NB4 (cell line): ENCODE measurements at places on chromosomes 3 and 15.

- peak; percentile 42 for DNase-seq
Observed at GRCh38 chr3:141049681-141050080, 1.5 kb upstream of the SPSB4 start.

DNA sequence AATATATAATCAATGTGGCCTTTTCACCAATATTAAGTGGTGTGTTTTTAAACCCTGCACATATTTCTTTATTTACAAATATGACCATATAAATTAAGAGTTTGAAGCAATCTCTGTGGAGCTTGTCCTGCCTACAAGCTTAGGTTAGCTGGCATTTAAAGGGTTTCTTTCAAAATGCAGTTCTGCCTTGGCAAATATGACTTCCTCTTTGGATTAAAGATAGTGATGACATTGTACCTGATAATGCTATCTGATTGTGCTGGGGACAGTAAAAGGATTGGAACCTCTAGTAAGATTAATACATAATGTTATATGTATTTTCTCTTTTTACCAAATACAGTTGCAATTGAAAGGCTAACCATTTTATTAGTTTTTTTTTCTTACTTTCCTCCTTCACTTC lies 249.1 kb downstream of the OTOL1 start:
- no peak for DNase-seq

DNA sequence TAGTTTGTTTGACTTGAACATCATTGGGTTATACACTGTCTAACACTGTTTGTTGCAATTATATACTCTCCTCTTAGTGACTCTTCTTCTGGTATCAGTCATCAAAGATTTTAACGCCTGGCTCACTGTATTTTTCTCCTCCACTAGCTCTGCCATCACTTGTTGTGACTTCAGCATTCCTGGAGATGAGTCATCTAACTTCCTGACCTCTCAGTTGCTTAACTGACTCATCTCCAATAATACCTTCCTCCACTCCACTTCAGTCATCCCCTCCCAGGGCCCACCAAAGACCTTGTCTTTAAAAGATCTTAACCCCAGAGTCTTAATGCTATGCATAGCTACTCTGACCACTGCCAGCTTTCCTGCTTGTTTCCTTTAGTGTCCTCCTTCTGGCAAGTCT lies 28.6 kb upstream of the CLSTN2 start:
- peak; percentile 1 for DNase-seq

GRCh38 chr15:60568914-60569391 lies 90.0 kb upstream of the ICE2 start:
- no peak for DNase-seq

DNA sequence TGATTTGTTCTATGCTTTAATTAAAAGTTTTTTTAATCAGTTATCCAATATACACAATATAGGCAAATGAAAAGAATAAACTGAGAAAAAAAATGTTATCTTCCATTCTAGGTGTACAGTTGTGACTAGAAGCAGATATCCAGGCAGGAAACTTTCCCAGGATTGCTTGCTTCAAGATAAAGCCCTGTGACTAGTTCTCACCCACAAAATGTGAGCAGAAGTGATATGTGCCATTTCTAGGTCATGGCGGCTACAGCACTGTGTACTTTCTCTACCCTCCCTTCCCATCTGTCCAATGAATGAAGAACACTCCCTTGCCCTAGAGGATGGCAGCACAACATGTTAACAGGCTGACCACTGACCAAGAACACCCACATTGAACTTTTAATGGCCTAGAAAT lies 110.5 kb upstream of the STT3B start:
- no peak for DNase-seq

DNA sequence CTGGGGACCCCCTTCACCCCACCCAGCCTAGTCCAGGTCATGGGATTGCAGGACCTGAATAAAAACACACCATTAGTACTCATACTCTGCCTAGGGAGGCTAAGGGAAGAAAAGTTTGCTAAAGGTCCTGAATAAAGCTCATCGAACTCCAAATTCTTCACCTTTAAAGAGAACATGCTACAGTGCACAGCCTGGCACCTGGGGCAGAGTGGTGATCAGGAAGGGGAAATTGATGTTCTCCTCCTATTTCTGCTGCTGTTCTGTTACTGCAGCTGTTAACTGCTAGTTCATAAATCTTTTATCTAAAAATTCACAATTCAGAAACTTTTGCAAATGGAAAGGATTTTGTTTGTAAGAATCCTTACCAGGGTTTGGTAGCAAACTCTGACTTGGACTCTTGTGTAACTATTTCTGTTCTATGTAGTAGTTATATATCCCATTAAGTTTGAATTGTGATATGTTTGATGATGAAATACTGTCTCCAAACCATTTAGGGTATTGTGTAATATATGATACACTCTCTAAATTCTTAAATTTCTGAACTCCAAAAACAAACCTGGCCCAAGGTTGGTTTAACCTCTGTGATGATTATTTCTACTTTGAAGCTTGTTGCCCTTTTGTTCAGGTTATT lies 27.9 kb downstream of the MCTP2 start:
- DNase-seq, result peak; percentile 35

DNA sequence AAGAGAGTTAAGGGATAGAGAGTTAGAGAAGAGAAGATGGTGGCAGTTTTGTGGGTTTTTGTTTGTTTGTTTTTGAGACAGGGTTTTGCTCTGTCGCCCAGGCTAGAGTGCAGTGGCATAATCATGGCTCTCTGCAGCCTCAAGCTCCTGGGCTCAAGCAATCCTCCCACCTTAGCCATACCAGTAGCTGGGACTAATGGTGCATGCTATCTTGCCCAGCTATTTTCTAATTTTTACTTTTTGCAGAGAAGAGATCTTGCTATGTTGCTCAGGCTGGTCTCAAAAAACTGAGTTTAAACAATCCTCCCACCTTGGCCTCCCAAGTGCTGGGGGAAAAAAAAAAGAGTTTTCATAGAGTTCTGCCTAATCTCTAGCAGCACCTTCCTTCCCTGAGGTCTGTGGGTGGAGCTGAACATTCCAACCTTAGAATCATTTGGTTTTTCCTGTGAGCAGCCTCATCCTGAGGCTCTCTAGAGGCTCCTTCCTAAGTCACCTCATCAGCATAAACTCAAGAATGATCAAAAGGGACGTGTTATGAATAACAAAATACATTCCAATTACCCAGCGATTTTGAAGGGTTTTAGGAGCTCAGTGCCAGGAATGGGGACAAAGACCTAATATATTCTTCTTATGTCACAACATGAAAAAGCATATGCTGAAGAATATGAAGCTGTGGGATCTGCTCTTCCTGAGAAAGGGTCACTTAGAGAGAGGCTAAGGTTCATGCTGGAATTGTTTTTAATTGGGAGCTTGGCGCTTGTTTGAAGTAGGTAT lies 180.6 kb downstream of the LSAMP start:
- DNase-seq, result no peak

DNA sequence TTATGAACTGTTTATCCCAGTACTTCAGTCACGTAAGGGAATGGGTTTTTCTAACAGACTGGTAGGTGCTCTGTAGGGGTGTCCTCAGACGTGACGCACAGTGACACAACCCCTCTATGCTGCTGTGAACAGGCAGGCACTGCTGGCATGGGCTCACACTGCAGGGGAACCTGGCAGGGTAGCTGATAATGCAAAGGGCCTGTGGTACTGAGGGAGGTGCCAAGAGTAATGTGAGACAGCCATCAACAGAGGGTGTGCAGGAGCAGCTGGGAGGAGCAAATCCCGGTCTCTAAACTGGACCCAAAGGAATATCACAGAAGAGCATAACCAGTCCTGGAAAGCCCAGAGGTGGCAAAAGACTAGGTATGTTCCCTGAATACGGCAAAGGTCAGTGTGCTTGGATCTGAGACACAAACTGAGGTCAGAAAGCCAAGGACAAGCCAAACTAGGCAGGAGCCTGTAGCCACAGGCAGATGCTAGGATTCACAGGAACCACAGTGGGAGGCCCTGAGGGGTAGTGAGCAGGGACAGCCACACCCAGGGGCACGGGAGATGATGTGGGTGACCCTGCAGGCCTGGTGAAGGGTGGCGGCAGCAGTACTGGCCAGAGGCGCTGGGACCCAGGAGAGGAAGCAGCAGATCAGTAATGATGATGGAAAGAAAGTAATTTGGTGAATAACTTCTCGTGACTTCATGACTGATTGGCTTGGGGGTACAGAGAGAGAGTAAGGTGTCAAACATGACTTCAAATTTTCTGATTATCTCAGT lies 248.1 kb upstream of the CHRNA7 start:
- DNase-seq, result no peak

DNA sequence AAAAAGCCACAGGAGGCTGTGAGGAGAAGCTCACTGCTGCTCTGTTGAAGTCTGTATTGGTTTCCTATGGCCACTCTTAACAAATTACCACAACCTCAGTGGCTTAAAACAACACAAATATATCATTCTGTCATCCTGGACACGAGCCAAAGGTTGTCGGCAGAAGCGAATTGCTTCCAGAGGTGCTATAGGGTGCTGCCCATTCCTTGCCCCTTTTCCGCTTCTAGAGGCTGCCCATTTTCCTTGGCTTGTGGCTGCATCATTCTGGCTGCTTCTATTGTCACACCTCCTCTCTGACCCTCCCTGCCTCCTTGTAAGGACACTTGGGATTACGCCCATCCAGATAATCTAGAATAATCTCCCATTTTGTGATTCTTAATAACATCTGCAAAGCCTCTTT lies 6.4 kb upstream of the SACM1L start:
- no peak for DNase-seq

GRCh38 chr3:113873814-113874526 lies 35.4 kb downstream of the GRAMD1C start:
- no peak for DNase-seq

GRCh38 chr15:96700555-96700954 lies 370.1 kb downstream of the NR2F2 start:
- DNase-seq, result no peak

DNA sequence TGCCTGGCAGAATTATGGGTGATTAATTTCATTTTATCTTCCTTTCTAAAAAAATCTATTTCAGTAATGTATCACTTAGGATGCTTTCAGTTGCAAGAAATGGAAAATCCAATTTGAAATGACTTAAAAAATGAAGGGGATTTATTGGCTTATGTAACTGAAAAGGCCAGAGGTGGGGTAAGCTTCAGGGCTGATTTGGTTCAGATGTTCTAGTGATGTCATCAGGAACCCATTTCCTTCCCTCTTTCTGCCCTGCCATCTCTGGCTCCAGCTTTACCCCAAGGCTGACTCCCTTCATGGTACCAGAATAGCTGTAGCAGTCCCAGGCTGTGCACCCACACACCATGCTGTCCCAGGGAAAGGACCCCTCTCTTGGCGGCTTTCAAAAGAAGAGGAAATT lies 18.5 kb upstream of the REC114 start:
- no peak for DNase-seq

GRCh38 chr15:90588427-90588826 lies 58.7 kb downstream of the CRTC3 start:
- DNase-seq, result no peak

- DNase-seq, result peak; percentile 30
Observed at GRCh38 chr15:85407421-85408269, 27.2 kb downstream of the AKAP13 start.

DNA sequence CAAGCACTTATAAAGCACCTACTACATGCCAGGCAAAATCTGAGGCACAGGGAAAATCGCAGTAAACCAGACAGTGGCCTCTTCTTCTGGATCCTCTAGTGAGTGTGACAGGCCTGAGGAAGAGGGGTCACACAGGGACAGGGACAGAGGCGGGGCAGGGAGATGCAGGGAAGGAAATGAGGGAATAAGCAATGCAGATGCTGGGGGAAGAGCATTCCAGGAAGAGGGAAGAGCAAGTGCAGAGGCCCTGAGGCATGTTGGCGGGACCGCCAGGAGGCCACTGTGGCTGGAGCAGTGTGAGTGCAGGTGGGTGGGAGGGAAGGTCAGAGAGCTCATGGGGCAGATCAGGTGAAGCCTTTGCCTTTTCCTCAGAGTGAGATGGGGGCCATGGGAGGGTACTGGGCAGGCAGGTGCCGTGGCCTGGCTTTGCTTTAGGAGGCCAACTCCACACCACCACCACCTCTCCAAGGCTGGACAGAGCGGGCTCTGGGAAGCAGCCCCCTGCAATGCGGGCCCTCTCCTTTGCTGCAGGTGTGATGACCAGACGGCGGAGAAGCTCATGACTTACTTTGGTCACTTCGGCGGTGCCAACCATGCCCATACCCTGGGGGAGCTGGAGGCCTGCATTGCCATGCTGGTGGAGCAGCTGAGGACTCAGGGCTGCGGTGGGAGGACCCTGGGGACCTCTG lies 26.8 kb upstream of the GP9 start:
- no peak for DNase-seq

GRCh38 chr3:20111836-20112235 lies 71.6 kb downstream of the KAT2B start:
- no peak for DNase-seq

- DNase-seq, result no peak
Observed at GRCh38 chr15:39499681-39500080, 81.2 kb upstream of the THBS1 start.

- DNase-seq, result no peak
Observed at GRCh38 chr3:195853036-195853435, 41.3 kb upstream of the MUC4 start.

DNA sequence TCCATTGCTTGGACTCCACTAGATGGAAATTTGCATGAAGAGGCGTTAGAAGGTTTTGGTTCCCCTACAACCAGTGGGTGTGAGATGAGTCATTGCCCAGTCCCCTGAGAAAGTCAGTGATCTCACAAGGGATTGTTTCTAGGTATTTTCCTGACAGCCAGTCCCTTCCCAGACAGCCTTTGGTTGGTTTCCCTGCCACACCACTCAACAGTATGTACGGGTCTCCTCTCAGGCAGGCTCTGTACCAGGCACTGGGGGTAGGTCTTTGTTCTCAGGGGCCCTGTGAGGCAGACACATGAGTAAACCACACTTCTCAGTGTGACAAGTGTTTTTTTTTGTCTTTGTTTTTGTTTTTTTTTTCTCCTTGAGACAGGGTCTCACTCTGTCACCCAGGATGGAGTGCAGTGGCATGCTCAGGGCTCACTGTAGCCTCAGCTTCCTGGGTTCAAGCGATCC lies 4.0 kb downstream of the LAMP3 start:
- peak; percentile 76 for DNase-seq

DNA sequence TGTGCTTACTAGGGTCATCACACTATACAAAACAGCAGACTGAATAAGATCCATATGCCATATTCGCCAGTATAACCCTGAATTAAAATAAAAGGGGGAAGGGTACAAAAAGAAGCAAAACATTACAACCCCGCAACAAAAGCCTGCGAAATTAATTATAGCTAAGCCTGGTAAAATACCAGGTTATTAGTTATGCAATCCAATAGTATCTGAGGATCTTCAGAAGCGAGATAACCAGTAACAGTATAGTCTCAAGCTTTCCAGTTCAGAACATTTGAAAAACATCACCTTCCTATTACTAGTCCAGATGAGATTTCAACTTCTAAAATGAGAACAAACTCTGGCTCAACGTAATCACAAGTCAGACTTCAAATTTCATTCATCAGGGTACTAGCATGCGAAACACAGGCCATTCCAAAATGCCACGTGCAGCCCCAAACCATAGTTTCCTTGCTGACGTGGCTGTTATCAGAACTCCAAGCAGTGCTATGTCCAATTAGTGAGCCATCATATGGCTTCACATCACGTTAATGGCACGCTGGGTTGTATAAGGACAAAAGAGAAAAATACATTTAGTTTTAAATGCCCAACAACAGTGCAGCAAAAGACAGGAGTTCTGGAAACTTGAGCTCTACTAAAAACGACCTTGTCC lies 1.1 kb downstream of the SSR3 start:
- DNase-seq, result peak; percentile 51

- DNase-seq, result no peak
Observed at GRCh38 chr3:114900908-114901307, 246.2 kb downstream of the ZBTB20 start.
